Purkinje cell (primary cell): ENCODE measurements at places on chromosomes 13 and 19. TPM values are rescaled to one million over a fixed set of nuclear protein-coding genes. Genes with fewer than 3 reads are reported as not detected.

Gene ARHGEF1
- polyA plus RNA-seq, result 0.46 and 0.52 TPM in 2 replicates

Gene SIRT2
- 6.7 and 9.9 TPM in 2 replicates for polyA plus RNA-seq

Gene NLRP7
- polyA plus RNA-seq, result not detected in 2 replicates

Gene SYCN
- not detected in 2 replicates for polyA plus RNA-seq

Gene RHPN2
- polyA plus RNA-seq, result 4.7 and 5.0 TPM in 2 replicates

Gene IRGC
- not detected in 2 replicates for polyA plus RNA-seq

Gene NCR1
- not detected in 2 replicates for polyA plus RNA-seq

Gene ENOX1
- polyA plus RNA-seq, result 33.5 and 60.4 TPM in 2 replicates

Gene KASH5
- polyA plus RNA-seq, result not detected in 2 replicates

Gene PSMD8
- 98.1 and 111 TPM in 2 replicates for polyA plus RNA-seq

Gene IGFL1
- not detected in 2 replicates for polyA plus RNA-seq

Gene CCDC169
- 3.8 and 4.7 TPM in 2 replicates for polyA plus RNA-seq

Gene OR7D2
- not detected in 2 replicates for polyA plus RNA-seq

Gene DDX49
- 3.4 and 5.6 TPM in 2 replicates for polyA plus RNA-seq

Gene ERVV-1
- not detected in 2 replicates for polyA plus RNA-seq

Gene ZNF253
- polyA plus RNA-seq, result 14.0 and 32.8 TPM in 2 replicates

Gene FCAR
- polyA plus RNA-seq, result not detected in 2 replicates

Gene NFIC
- 1.4 and 5.7 TPM in 2 replicates for polyA plus RNA-seq

Gene SETDB2
- 4.9 and 6.9 TPM in 2 replicates for polyA plus RNA-seq

Gene ZNF724
- polyA plus RNA-seq, result not detected in 2 replicates

Gene PROZ
- polyA plus RNA-seq, result not detected in 2 replicates

Gene ZNF653
- not detected in 2 replicates for polyA plus RNA-seq

Gene MYO1F
- 0.29 and 1.5 TPM in 2 replicates for polyA plus RNA-seq

Gene NLRP9
- not detected in 2 replicates for polyA plus RNA-seq

Gene ZNF229
- 3.3 and 5.1 TPM in 2 replicates for polyA plus RNA-seq

Gene RASIP1
- 0.25 and 1.0 TPM in 2 replicates for polyA plus RNA-seq

Gene FGF22
- polyA plus RNA-seq, result 0.26 TPM in 1 of 2 replicates, not detected in the other

Gene SLC17A7
- polyA plus RNA-seq, result 3.2 and 81.0 TPM in 2 replicates

Gene GARRE1
- polyA plus RNA-seq, result 1.9 and 3.5 TPM in 2 replicates

Gene ZNF439
- 2.2 and 8.2 TPM in 2 replicates for polyA plus RNA-seq

Gene SHISA7
- polyA plus RNA-seq, result 0.62 TPM in 1 of 2 replicates, not detected in the other

Gene TEKTIP1
- not detected in 2 replicates for polyA plus RNA-seq
